ENCODE measurements at places on chromosomes 7 and 10. TPM values are rescaled to one million over a fixed set of nuclear protein-coding genes. Genes with fewer than 3 reads are reported as not detected.

GRCh38 chr10:114291076-114291475 is 52.0 kb downstream of the VWA2 start:
- peak; percentile 6 for DNase-seq

- DNase-seq, result no peak
These were observed 408.6 kb upstream of the PFKP start for GRCh38 chr10:2658780-2659179.

- DNase-seq, result no peak
These were observed 18.3 kb upstream of the SLC29A3 start for GRCh38 chr10:71300555-71301370.

DNA sequence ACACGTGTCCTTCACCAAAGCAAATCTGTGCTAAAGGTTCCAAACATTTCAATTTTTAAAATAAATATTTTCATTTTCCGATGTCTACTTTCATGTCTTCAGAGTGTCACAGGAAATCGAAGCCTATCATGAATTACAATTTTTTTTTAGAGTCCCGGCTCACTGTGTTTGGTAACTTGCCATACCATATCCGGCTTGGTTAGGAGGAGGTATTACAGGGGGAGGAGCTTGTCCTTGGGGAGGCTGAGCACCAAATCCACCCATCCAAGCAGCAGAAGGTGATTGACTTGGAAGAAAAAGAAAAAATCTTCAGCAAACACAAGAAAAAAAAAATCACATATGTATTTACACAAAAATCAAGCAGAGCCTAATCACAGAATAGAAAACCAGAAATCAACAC is 21.3 kb downstream of the TIAL1 start:
- DNase-seq, result no peak

SEPHS1 gene
- total RNA-seq, result 31.3 TPM
